ENCODE measurements at places on chromosomes 6 and 20.

DNA sequence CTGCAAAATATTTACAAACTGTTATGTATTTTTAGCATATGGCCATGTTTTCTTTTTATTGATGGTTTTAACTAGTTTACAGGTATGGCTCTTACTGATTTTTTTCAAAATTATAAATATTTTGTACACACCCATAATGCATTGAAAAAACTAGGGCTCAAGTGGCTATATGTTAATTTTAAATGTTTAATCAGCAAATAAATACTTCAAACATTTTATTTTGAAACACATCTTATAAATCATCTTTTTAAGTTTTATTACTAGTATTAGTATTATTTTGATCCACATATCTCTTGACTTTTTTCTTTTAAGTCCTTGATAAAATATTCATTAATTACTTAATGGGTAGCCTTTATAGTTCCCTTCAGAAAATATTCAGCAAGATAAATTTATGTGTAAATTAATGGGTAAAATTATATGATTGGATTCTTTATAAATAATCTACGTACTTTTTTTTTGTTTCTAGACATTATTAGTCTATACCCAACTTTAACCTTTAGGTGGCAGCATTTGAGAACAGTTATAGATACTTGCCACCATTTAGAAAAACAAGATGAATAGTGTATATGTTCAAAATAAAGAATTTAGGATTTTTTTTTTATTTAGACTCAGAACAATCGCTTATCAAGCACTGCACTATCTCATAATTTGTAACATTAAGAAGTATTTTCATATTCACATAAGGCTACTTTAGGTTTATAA, 241.9 kb downstream of the ADGRB3 start:
- DNase-seq, result no peak

DNA sequence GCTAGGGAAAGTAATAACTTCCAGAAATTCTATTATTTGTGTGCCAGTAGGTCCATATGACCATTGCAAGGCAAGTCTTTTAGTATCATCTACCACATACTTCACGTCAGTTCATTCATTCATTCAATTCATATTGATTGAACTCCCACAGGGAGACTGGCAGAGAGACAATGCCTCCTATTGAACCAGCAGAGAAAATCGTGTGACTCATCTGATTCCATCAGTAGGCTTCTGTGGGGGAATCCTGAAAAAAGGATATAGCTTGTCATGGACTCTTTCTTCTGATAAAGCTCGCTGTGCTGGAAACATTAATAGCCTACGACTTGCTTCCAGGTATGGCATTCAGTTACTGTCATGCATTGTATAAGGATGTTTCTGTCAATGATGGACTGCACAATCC, 45.3 kb upstream of the CNR1 start:
- DNase-seq, result no peak

DNA sequence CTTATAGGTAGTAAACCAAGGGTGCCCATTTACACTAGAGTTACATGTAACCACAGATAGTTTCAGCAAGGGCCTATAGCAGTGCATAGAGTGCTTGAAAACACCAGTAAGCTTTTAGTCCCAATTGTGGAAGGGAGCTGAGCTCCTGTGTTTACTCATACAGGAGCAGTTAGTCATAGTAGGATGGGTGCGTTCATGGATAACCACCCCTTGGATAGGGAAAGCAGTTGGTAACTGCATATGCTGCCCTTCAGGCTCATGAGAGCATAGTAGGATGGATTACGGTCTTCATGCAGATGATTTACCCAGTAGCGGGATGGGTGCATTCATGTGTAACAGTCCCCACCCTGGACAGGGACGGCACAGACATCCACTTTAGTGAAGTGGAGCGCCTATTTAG, 45.1 kb downstream of the OR2B6 start:
- DNase-seq, result no peak

GRCh38 chr20:17457079-17457478, 74.1 kb downstream of the BFSP1 start:
- DNase-seq, result no peak

GRCh38 chr6:66094615-66095014, 387.6 kb upstream of the EYS start:
- no peak for DNase-seq

GRCh38 chr6:79335133-79335674, 100.7 kb upstream of the HMGN3 start:
- no peak for DNase-seq

DNA sequence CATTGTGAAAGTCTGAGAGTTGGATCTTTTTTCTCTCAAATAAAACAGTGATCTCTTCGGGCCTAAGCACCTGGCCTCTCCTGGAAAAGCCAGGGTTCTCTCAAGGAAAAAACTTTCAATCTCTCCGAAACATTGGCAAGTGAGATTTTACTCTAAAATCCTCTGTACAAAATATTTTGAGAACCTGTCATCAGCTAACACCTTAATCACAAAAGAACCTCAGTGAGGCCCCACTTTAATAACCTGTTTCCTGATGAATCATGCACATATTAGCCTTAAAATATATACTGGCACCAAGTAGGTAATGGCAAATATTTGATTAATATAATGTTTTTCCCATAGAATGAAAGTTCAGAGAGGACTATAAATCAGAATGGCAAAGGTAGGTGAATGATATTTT, 177.9 kb downstream of the FRK start:
- DNase-seq, result no peak

DNA sequence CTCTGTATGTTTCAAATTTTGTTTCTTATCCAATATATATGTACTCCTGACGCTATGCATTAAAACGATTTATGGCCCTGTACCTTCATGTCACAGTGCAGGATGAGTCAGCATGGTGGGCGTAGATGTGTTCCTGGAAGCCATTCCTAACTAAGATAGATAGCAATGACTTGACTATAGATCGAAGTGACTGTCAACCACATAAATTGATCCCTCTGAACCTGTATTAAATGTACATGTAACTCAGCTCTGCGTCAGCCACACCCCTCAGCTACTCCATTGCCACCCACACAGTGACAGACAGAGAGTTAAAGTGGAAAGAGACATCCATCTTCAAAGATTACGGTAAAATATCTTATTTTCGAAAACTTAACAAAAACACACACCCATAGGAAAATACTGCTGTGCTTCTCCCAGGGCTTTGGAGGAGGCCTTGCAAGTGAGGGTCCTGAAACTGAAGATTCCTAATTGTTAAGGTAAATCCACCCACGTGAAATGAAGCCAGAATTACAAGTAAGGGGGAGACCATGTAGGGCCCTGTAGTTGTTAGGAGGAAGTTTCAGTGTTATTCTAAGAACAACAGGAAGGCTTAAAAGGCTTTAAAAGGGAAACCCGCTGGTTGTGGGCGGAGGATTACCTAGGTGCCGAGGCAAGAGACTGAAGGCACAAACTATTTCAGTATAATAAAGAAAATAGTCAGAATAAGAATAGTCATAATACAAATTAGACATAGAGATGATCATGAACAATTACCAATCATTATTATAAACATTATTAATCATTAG, 10.3 kb upstream of the RAD21L1 start:
- DNase-seq, result no peak

DNA sequence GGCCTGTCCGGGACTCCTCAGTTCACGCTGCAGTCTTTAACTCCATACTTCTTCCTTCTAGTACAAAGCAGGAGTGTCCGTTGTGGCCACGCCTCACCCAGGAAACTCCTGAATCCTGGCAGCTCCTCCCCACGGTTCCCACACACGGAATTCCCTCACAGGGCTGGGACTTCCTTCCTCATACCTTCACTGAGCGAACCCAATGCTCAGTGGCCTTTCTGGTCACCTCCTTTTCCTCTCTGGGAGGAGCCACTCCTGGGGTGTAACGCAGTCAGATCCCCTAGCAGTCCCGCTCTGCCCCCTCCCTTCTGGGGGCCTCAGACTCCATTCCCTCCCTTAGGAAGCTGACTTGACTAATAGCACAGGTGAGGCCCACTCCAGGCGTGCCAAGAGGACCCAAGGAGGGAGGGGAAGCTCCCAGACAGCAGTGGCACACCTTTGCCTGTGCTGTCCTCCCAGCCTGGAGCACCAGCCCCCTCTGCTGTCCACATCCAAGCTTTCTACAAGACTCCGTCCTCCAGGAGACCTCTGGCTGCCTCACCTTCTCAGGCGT, at the start of gene SLC52A3:
TSS of gene SLC52A3 (minus strand) at position 75 of the 553 bp plus-strand sequence. CDS start 2,726 bp downstream, outside the sequence.
- peak; percentile 88 for DNase-seq

- DNase-seq, result no peak
Measured at GRCh38 chr20:25223179-25223661, 24.7 kb upstream of the PYGB start.

- DNase-seq, result peak; percentile 91
Measured at GRCh38 chr20:33826270-33826897, 15.2 kb downstream of the CHMP4B start.

GRCh38 chr6:125201961-125202729, 48.6 kb downstream of the TPD52L1 start:
- no peak for DNase-seq

DNA sequence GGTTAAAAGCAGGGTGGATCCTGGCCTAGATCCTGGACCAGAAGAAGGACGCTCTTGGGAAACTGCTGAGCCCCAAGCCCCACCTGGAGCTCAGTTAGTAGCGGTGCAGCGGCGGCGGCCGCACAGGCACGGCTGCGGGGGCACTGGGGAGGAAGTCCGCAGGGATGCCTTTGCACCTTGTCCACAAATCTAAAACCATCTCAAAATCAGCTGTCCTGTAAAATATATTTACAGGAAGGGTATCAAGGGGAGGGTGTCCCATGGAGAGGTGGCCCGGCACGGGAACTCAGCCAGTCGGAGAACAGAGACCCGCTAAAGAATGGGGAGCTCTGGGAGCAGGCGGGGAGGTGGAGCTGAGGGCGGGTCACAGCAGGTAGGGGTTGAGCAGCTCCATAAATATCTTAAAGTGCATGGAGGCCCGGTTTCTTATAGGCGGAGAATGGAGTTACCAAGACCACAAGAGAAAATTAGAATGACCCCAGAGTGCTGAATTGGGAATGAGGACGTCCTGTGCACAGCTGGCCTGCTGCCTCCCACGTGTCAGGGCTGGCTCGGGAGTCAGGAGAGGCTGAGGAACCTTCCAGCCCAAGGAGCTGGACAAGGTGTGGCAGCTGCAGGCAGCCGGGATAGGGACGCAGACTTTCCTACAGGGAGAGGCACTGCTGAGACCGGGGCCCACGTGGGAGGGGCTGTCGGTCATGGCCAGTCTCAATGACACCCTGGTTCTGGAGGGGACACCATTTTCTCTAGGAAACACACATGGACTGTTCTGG, 8.0 kb downstream of the MTG2 start:
- no peak for DNase-seq

GRCh38 chr20:2402271-2402980, 21.7 kb downstream of the TGM6 start:
- peak; percentile 30 for DNase-seq

- DNase-seq, result no peak
Measured at GRCh38 chr20:17684077-17684888, 2.2 kb upstream of the RRBP1 start.

DNA sequence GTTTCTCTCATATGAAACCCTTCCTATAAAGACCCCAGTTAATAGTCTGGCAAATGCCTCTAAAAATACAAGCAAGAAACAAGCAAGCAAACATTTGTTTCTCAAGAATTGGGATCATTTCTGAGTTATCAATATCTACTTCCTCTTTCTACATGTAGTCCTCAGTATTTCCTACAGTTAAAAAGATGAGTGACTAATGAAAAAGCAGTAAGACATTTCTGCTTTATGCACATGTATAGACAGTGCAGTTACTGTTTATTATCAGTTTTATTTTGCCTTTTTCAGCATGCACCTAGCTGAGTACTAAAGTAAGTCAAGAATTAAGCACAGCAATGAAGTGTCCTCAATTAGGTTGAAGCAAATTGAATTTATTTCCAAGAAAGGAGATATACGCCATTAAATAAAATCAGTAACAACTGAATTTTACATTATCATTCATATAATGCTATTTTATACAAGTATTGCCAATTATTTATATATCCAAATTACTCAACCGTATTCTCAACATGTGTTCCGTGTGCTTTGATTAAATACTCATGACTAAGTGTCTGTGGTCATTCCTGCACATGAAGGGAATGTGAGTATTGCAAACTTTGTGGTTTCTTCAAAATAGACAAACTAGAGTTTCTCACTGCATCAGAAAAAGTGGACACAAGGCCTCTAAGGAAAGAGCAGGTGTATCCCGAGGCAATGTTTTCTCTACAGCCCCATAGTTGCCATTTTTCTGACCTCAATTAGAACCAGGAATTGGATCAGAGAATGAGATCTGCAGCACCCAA, 159.3 kb upstream of the MARCKS start:
- peak; percentile 12 for DNase-seq

DNA sequence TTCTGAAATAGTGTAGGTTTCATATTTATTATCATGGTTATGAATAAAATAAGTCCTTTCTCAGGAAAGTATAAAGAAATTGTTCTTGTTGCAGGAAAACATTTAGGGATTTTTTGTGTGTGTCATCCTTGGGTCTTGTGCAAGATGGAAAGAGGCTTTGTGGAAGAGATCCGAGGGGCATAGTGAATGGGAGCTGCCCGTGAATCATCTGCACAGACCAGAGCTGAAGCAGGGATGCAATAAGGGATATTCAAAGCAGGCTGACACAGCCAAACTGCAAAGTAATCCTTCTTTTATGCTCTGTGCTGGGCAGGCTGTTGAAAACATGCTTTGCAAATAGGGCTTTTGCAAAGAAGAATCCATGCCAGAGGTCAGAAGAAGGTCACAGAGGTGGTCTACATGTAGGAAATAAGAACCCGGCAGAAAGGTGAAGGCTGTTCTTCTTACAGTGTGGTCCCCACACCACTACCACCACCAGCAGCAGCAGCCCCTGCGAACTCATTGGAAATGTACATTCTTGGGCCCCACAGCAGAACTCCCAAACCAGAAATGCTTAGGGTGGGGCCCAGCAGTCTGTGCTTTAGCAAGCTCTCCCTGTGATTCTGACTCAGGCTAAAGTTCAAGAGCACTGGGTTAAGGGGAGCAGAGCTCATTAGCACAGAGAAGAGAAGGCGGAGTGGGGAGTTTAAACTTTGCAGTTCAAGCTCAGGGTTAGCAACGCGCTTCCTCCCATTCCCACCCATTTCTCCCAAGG, 237.6 kb downstream of the QKI start:
- no peak for DNase-seq

DNA sequence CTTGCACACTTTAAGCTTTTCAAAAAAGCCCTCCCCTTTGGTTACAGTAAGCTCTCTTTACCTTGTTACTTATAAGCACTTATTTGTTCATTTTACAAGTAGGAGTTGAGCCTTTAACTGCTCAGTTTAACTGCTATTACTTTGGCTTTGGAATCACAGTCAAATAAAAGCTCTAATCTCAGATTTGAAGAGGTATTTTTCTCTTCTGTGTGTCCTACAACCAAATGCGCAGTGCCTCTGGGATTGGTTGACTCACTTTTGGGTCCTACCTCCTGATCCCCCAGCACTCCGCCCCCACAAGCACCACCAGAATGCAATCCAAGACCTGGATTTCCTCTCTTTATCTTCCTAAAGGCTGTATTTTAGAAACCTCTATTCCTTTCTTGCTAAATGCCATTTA, 2.5 kb downstream of the NCOA7 start:
- DNase-seq, result no peak

DNA sequence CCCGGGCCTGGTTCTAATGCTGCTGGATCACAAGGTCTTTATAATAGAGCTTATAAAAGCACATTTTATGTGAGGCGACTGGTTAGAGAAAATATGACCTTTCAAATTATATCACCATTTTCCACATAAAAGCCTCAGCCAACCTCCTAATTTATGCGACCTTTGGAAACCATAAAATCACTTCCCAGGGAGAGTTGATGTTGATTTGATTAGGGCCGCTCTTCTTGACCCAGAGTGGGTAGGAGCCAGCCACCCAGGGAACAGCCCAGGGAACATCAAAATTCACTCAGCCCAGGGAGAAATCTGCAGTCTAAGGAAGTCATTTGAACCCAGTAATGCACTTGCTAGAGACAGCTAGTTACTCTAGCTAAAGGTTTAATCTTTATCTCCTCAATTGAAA, 79.8 kb upstream of the TENT5A start:
- DNase-seq, result no peak

- no peak for DNase-seq
Measured at GRCh38 chr6:142784344-142784743, 160.6 kb downstream of the HIVEP2 start.

Measured in T47D (cell line).